ENCODE measurements at places on chromosomes 5 and 9.

DNA sequence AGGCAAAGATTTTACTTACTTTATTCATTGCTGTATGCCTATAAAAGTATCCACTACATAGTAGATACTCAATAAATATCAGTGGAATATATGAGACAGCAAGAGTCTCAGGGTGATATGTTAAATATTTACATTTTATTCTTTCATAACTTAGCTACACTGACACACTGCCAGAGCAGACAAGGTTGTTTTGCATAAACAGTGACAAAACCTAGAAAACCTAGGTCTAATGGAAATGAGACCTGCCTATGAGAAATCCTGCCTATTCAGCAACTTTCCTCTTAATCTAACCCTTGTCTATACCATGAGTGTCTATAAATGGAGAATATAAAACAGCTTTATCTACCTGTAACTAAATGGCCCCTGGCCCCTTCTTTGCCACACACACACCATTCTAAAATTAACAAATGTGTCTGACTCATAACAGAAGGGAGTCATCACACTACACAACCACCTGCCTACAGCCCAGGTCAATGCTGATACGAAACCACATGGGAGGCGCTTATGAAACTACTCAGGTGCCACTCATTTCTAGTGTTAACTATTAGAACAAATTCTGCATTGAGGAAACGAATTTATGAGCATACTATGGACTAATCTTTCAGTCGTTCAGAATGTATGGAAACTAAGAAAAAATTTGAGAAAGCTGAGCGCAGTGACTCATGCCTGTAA is 60.3 kb downstream of the UBAP2 start:
- no peak for DNase-seq

DNA sequence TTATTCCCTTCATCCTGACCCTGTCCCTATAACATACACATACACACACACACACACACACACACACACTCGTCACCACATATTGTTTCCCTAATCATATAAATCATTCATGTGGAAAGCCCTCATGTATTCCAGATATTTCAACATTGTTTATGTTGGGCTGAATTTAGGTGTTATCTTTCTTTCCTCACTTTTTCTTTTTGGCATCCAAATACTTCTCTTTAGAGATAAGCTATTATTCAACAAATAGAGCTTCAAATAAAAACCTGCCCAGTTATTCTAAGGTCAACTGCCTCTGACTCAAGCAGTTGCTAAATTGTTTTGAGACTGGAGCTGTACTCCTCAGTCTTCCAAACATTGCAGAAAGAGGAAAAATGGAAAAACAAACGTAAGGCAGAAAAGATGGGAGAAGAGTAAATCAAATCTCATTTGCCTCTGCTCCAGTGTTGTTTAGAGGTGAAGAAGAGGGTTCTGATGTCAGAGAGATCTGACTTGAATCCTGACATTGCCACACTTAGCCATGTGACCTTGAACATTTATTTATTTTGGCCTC is 215.7 kb downstream of the GAS1 start:
- DNase-seq: no peak

DNA sequence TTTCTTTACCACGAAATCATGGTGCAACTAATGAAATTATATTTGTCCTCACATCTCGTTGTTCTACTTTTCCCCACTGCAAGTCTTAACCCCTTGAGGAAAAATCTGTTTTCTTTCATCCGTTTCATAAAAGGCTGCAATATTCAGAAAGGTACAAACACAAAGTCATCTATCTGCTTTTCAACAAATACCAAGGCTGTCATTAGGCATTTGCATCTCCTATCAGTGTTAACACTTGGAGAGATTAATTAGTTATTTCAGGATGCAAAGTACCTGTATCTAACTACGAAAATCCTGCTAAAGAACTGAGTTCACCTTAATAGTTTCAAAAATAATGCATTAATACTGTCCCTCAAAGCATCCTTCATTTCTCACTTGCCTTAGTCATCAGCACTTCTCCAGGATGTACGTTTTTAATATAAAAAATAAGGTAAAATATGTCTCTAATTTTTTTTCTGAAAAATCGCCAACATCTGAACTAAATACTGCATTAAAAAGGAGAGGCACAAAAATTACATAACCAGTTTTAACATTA is 1.8 kb downstream of the ARRDC3 start:
- DNase-seq: no peak

GRCh38 chr5:1017056-1017455 is 8.5 kb downstream of the NKD2 start:
- DNase-seq: no peak

DNA sequence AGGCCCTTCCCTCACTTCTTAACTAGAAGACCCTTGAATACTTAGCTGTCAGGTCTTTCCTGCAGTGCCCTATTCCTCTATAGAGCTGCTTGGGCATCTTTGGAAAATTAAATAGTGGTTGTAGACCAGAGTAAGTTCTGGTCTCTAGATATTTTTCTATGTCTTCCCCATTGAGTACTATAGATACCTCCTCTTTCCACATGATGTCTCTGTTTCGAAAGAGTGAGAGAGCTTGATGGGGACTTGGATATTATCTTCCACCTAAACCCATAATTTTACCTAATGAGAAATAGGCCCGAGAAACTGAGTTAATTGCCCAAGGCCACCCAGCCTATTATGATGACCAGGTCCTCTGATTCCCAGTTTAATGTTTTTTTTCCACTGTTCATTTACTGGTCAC is 40.2 kb downstream of the SPEF2 start:
- no peak for DNase-seq

- no peak for DNase-seq
Measured at GRCh38 chr9:128629852-128630545, 26.6 kb downstream of the DYNC2I2 start.

- DNase-seq: no peak
Measured at GRCh38 chr5:37940931-37941623, 101.2 kb upstream of the GDNF start.

DNA sequence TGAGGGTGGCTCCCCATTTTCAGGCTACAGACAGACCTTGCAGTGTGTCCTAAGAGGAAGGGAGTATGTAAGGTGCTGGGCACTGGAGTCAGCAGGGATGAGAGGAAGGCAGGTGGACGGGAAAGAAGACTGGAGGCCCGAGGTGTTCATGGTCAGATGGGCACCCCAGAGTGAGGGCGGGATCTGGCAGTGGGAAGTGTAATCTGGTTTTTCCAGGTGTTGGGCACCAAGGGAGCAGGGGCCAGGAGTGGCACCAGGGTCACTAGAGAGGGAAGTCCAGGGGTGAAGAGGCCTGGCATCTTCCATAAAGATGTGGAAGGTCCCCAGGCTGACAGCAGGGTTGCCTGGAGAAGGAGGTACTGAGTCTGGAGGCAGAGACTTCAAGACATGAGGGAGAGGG is 29.7 kb downstream of the PITX1 start:
- no peak for DNase-seq

- DNase-seq: no peak
Measured at GRCh38 chr9:69089491-69089890, 53.9 kb downstream of the FXN start.

GRCh38 chr9:107942856-107943255 is 453.3 kb upstream of the KLF4 start:
- peak; percentile 85 for DNase-seq

DNA sequence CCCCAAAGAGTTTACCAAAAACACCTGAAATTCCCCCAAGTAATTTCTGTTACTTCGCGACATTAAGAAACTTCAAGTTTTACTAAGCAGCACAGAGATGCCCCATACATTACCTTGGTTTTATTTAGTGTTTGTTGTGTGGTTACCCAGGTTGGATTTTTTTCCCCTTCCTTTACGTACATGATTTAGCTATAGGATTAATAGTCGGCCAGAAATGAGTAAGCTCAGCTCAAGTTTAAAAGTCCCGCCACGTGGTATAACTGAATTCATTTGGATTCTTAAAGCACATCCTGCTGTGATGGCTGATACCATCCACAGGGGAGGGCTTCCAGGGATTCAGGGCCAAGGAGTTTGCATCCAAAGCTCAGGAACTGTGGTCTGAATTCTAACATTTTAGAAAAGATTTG is 75.9 kb downstream of the DAP start:
- DNase-seq: no peak

- DNase-seq: no peak
Measured at GRCh38 chr9:8917956-8918739, 1118.6 kb upstream of the DMAC1 start.
